ENCODE measurements at places on chromosomes 6 and 20.

DNA sequence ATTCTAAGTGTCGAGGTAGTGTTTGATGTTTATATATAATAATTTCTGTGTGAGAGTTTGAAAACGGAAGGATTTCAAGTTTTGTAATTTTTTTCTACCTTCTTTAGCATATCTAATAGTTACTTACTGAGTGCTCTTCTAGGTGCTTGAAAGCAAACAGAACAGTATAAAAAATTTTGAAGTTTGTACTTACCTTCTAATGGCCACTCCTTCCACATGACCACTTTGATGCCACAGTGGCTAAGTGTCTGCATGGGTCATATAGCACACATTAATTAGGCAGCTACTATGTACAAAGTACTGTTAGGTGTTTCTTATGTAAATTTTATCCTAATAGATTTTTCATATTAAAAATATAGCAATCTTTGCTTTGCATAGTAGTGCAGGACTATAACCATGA lies 21.1 kb downstream of the RPRD1B start:
- DNase-seq: no peak

DNA sequence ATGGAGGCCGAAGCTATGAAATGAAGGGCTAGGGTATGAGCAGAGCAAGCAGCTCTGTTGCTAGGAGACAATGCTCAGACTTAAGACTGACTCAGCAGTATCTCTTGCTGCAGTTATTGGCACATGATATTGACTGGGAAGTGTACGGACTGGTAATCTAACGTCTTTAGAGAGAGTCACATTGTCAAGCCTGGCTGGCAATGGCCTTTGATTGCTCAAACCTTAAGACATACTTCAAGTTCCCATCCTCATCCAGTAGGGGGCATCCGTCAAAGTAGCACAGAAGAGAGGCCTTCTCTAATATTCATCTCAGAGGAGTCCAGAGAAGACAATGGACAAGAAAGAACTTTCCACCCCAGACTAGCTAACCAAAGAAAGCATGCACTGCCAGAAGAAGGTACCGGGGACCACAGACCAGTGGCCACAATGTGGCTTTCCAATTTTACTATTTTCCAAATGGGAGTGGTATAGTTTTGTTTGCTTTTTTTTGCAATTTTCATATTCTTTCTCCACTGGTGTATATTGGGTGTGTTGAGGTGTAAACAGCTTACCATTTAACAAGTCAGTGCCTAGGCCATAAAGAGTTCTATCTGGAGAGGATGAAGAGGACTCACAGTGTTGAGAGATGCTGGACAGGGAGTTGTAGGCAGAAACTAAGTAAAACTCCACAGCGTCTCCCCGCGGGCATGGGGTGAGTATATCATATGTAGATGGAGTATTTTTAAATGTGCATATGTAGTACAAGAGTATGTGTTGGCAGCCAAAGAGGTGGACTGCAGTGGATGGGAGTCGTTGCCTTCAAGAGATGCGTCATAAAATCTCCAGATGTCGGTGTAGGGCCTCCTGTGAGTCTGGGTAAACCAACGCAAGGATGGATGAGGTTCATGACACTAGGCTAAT lies 36.7 kb downstream of the LRFN2 start:
- peak; percentile 2 for DNase-seq

DNA sequence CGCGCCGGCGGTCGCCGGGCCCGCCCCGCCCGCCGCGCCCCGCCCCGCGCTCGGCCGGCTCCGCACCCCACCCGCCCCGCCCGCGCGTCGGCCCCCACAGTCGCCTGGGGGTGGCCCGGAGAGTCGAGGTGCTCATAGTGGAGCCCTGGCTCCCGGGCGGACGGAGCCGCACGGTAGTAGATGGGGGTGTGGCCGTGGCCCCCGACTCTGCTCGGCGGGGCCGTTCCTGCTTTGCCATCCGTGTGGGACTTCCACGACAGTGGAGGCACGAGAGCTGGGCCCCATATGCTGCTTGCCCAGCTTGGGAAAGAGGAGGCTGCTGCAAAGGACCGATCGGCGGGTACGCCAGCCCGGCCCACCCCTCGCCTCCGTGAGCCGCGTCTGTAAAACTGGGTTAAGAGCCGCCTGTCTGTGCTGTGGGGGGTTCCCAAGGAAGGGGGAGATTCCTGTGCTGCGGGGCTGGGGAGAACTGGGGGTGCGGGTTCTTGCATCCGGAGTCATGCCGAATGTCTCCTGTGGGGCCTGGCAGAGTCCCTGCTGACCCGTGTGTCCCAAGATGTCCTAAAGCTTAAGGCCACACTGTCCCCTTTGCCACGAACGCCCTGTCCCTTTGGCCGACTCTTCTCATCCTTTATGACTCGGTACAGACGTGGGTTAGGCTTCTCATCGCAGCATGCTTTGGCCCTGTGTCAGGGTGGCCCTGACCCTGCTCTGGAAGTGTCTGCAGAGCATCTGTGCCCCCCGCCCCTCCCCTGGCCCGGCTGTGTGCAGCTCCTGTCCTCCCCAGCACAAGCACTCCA lies at the start of gene OPRL1:
Gene OPRL1, plus strand, starts transcription at position 70 of the 800 bp plus-strand sequence. CDS start 12,639 bp downstream, outside the sequence.
- DNase-seq: no peak

DNA sequence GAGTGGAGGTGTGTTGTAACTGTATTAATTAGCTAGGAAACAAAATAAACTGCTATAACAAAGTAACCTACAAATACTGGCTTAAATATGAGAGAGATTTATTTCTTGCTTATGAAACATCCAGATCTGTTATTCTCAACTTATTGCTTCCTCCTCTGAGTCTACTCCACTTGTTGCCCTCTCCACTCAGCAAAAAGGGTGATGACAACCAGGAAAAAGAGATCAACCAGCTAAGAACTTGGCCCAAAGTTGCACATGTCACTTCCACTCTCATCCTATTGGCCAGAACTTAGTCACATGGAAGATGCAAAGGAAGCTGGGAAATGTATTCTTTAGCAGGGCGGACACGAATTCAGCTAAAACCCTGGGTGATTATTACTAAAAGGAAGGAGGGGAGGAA lies 5.2 kb upstream of the TP53RK start:
- DNase-seq: no peak

Measured in epithelial cell of prostate (primary cell).